ENCODE measurements at places on chromosomes 5 and 9. TPM values are rescaled to one million over a fixed set of nuclear protein-coding genes. Genes with fewer than 3 reads are reported as not detected.

DNA sequence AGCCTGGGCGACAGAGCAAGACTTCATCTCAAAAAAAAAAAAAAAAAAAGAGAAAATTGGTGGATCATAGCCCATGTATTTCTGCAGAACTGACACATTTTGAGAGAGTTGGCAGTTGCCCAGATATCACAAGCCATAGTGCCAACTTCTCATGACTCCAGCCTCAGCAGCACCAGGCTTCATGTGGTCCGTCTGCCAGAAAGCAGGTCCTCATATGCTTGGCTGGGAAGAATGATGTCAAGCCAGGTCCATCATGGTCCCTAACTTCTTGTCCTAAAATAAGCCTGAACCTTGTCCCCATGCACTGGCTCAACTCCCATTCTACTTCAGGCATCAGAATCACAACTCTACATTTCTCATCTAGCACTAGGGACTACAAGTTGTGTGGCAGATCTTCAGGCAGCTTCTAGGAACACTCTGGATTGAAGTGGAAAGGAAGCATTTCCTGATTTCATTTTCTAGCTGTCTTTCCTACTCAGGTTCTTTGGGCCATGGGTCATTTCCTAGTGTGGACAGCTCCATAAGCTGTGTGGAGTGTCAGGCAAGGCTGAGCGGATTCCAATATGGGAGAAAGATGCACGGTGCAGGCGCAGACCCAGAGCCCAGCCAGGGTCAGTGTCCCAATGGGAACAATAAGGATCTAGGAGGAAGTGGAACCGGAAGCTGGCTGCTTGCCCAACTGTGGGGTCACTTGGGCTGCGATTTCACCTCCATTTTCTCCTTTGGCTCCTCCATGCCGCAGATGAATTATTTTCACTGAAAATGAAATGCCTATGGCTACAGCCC is 90.1 kb downstream of the LMNB1 start:
- H3K4me3 ChIP-seq = no peak overlapping the region
- H3K27me3 ChIP-seq = no peaks in the 10 kb centered on the region
- no peak overlapping the region for H3K27ac ChIP-seq
- DNase-seq = no peak
- no peaks in the 10 kb centered on the region for H3K36me3 ChIP-seq

DNA sequence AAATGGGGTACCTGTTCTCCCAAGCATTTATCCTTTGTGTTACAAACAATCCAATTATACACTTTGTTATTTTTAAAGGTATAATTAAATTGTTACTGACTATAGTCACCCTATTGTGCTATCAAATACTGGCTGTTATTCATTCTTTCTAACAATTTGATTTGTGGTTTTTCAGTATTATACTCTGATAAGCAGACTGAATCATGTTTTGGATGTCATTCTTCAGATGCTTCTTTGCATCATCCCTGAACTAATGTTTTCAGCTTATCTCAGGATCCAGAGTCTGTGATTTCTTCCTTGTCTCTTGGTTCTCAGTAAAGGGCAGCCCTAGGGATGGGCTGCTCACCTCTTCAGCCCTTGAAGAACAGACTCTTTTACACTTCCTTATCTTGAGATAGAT is 177.8 kb upstream of the SGCD start:
- no peak overlapping the region for H3K4me3 ChIP-seq
- H3K4me1 ChIP-seq = no peaks in the 10 kb centered on the region
- H3K27ac ChIP-seq = no peak overlapping the region
- DNase-seq = no peak
- H3K36me3 ChIP-seq = no peaks in the 10 kb centered on the region

Gene SUSD1
- 10.3 TPM for total RNA-seq

Gene ISL1
- not detected for total RNA-seq

DNA sequence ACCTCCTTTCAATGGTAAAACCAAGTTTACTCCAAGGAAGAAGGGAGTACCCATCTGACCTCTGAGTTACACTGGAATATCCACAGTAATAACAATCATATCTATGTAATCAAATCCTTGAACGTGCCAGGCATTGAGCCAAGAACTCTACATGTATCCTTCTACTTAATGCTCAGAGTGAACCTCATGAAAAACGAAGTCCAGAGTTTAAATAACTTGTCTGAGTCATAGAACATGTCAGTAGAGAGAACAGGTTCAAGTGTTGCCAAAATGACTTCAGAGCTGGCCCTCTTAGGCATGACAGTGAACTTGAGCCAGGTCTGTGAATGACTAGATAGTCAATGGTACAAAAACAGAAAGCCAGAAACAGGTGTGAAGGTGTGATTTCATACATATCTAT is 164.1 kb upstream of the ZNF618 start:
- H3K4me1 ChIP-seq = no peaks in the 10 kb centered on the region
- H3K27ac ChIP-seq = no peak overlapping the region
- no peak for DNase-seq
- no peak overlapping the region for H3K4me3 ChIP-seq
- H3K27me3 ChIP-seq = peaks cover 12% of the 10 kb centered on the region

DNA sequence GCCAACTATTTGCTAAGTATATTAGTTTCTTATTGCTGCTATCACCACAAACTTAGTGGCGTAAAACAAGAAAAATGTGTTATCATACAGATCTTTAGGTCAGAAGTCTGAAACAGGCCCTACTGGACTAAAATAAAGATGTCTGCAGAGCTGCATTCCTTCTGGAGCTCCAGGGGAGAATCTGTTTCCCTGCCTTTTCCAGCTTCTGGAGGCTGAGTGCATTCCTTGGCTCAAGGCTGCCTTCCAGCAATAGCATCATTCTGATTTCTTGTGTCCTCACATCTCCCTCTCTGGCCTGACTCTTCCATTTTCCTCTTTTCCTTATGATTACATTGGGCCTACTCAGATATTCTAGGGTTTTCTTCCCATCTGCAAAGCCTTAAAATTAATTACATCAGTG is 15.9 kb downstream of the MAN2A1 start:
- H3K4me3 ChIP-seq = no peak overlapping the region
- no peaks in the 10 kb centered on the region for H3K36me3 ChIP-seq
- H3K27ac ChIP-seq = no peak overlapping the region

Gene VPS13A
- 36.5 TPM for total RNA-seq

GRCh38 chr9:134396258-134396742 is 70.0 kb downstream of the RXRA start:
- H3K36me3 ChIP-seq = no peaks in the 10 kb centered on the region
- no peaks in the 10 kb centered on the region for H3K27me3 ChIP-seq
- peak overlapping the region; percentile 87 for H3K27ac ChIP-seq
- peak overlapping the region; percentile 63 for H3K4me3 ChIP-seq

DNA sequence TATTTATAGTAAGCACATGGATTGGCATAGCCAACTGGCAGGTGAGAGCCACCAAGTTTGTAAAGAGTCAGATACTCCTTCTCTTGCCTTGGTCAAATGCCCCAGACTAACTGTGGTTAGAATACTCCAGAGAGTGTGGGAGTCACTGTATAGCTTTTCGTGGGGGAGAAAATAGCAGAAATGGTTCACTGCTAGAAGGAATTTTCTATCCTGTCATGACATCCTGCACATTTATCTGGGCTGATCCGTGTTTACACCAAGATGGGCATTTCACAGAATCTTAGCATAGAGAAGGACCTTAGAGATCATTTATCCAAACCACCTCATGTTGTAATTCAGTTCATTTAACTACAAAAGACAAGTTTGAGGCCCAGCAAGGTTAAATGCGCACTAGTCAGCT is 460.8 kb downstream of the ENC1 start:
- no peaks in the 10 kb centered on the region for H3K4me1 ChIP-seq
- H3K27me3 ChIP-seq = peaks cover 4% of the 10 kb centered on the region
- no peaks in the 10 kb centered on the region for H3K36me3 ChIP-seq
- no peak overlapping the region for H3K27ac ChIP-seq

Gene PCDHGA12
- 0.14 TPM for total RNA-seq

GRCh38 chr9:126611592-126612325 is 2.0 kb upstream of the LMX1B start:
- no peaks in the 10 kb centered on the region for H3K36me3 ChIP-seq
- no peak overlapping the region for H3K4me3 ChIP-seq
- no peak overlapping the region for H3K27ac ChIP-seq
- peaks cover 86% of the 10 kb centered on the region for H3K27me3 ChIP-seq
- peaks cover 3% of the 10 kb centered on the region for H3K4me1 ChIP-seq
- peak; percentile 59 for DNase-seq

Gene TSSK1B
- not detected for total RNA-seq

Gene PCDHB12
- not detected for total RNA-seq

- no peak overlapping the region for H3K4me3 ChIP-seq
- H3K36me3 ChIP-seq = no peaks in the 10 kb centered on the region
- H3K27ac ChIP-seq = no peak overlapping the region
- no peaks in the 10 kb centered on the region for H3K4me1 ChIP-seq
- no peak for DNase-seq
These were observed 48.0 kb upstream of the ASTN2 start for GRCh38 chr9:117462861-117463260.

- H3K4me3 ChIP-seq = no peak overlapping the region
These were observed 98.6 kb upstream of the ACTBL2 start for GRCh38 chr5:57581222-57581621.
